ENCODE measurements at places on chromosomes 2 and 18.

DNA sequence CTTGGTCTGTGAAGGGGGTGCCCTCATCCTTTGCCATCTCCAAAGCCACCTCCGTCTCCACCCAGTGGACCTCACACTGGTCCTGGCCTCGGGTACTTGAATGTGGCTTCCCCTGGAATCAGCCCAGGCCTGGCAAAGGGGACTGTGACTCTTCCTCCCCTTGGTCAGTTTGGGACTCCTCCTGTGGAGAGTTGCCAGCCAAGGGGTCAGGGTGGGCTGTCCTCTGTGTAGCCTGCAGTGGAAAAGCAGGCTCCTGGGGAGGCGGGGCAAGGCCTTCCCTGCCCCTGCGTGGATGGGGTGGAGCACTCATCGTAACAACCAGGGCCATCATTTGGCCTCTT lies 59.8 kb downstream of the INHBB start:
- no peak for DNase-seq

DNA sequence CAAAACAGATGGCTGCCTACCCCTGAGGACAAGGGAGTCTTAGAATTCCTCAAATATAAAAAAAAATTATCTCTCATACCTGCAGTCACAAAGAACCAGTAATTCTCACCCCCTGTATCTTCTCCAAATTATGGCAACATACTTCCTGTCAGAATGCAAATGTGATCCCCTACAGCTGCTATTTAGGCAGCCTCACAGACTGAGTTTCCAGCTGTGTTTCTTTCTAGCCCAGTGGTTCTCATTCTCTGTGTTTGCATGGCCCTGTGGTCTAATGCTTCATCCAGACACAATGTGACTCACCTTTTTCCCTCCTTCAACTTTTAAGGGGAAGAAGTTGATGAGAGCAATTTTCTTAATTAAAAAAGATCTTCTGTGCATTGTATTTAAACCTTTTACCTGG lies 726.3 kb downstream of the TSN start:
- peak; percentile 55 for DNase-seq

GRCh38 chr2:127201452-127201851 lies 18.6 kb downstream of the CYP27C1 start:
- DNase-seq, result no peak

- DNase-seq, result no peak
Measured at GRCh38 chr2:20609995-20610357, 40.9 kb downstream of the HS1BP3 start.

GRCh38 chr2:113219889-113220641 lies 46.3 kb downstream of the PSD4 start:
- DNase-seq, result peak; percentile 61

DNA sequence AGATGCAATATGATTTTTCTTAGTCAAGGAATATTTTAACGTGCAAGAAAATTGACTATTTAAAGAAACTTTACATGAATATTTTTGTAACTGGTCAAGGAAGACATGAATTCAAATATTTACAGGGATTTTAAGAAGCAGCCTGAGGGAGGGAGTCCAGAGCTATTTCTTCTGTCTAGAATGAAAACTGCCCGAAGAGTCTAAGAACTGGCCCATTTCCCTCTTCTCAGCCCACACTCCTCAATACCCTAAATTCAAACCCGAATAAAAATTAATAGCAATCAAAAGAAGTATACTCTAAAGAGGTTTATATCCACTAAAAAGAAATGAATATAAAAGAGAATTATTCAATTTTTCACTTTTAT lies 6.5 kb upstream of the NDUFV2 start:
- no peak for DNase-seq

- DNase-seq, result no peak
Measured at GRCh38 chr2:95287806-95288205, 9.3 kb upstream of the KCNIP3 start.

DNA sequence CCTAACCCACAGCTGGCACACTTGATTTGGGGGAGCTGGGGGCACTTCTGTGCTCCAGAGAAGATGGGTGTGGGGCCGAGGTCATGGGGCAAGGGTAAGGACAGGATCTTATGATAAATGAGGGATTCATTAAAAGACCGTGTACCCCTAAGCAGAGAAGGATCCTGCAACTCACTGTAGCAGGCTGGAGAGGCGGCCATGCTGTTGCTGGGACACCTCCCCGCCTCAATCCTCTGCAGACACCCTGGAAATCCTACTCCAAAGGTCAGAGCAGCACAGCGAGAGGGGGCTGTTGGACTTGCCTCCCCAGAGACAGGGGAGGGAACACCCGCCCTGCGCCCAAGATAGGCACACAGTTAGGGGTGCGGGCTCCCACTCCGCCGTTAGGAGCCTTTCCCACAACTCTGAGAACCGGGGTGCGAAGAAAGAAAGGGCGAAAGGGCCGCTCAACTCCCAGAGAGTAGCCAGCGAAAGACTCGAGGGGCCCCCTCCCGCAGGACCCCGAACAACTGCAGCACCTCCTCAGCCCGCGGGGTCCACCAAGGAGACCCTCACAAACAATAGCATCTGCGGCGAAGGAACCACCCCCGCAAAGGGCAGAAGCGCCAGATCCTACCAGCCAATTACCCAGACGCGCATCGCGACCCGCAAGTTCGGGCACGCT lies 1.4 kb downstream of the PARD6G start:
- DNase-seq, result no peak

- DNase-seq, result peak; percentile 9
Measured at GRCh38 chr2:88601286-88601685, 26.0 kb downstream of the EIF2AK3 start.

GRCh38 chr2:230205721-230206120 lies 14.1 kb downstream of the SP110 start:
- DNase-seq, result no peak
